ENCODE measurements at places on chromosomes 11 and 22.
A peak's percentile ranks its signal among the peaks of the same experiment; 100 is the strongest.

DNA sequence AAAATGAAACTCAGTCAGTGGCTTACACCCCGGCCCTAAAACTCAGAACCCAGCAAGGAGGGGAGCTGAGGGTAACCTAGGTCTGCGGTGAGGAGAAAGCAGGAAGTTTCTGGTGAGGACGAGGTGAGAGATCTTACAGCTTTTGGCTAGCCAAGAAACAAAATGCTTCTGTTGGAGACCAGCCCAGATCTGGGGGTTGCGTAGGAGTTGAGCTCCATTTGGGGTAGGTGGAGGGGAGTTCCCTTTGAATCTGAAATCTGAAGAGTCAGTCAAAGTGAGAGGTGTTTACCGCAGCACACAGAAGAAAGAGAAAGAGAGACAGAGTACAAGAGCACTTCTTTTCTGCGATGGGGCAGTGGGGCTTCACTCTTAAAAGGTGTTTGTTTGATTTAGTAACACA lies 29.6 kb downstream of the EHF start:
- DNase-seq = peak; percentile 88

DNA sequence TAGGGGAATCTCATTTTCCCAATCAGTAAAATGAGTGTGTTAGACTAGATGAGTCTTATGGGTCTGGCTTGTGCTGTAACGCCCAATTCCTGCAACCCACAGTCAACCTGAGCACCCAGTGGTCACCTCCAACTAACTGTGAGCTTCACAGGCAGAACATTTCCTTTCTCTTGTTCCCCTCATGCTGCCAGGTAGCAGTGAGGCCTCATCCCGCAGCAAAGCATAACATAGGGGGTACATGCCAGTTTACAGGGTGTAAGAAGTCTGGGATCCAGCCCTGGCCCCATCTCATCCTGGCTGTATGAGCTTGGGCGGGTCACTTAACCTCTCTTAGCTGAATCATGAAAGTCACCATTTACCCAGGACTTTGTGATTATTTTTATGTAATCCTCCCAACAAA lies 3.7 kb downstream of the EFEMP2 start:
- DNase-seq = no peak

DNA sequence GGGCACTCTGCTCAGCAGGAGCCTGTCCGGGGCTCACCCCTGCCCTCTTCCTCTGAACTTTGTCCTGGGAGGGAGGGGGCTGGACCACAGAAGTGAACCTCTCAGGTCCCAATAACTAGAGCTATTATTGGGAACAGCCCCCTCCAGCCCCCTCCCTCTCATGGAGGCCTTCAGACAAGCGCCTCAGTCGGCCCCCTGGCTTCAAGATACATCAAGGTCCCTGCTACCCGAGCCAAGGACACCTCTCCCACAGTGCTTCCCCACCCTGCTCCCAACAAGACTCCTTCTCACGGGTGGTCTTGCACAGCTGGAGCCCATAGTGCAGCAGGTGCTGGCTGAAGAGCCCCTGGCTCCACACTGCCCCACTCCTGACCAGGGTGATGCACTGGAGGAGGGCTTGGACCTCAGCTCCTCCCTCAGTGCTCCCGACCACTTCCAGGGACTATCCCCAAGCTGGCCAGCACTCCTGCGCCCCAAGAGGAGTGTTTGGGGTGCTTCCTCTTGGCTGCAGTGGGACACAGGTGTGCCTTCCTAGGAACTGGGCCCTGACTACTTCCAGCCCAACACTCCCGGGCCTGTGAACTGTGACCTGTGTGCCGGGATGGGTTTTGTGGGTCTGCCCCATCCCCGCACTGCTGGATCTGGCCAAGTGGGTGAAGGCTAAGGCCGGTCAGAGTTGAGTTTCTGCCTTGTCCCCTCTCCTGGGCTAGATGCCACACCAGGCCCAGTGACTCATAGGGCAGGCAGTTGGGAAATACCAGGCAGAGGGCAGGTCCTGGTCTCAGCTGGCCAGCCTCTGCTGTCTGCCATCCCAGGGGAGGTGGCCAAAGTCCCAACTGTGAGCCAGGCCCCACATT lies 2.2 kb downstream of the PNPLA2 start:
- DNase-seq = no peak

GRCh38 chr11:127524618-127525017 lies 524.0 kb upstream of the KIRREL3 start:
- DNase-seq = no peak

DNA sequence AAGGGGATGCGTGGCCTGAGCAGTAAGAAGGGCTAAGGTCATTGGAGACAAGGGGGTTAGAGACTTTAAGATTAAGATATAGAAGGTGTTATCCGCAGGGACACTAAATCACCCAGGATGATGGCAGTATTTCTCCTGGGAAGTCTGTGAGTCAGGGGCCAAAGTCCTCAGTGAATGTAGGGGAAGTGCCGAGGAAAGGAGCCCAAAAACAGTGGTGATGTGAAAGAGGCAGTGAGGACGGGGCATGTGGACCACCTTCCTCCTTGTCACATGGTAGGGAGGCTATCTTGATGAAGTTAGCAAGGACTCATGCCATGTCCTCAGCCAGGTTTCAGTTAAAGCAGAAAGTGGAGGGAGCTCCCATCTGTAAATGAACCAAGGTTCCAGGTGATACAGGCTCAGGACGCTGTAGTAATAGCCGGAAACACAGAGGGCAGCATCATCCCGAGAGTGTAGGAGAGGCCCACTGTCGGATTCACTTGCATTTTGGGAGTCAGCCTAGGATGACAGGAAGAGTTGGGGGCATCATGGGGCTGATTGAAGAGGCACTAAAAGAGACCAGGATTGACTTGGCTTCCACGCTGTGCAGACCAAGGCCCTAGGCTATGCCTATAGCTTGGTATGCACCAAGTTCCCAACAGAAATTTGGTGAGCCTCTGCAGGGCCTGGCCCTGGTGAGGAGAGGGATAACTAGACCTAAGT lies 33.5 kb downstream of the WEE1 start:
- DNase-seq = no peak

Measured in activated CD8-positive, alpha-beta memory T cell treated with anti-CD3 and anti-CD28 coated beads for 24 hours (primary cell).